ENCODE measurements at places on chromosomes 2 and 18.

- no peak for DNase-seq
Observed at GRCh38 chr2:186910996-186911395, 62.0 kb upstream of the ZSWIM2 start.

DNA sequence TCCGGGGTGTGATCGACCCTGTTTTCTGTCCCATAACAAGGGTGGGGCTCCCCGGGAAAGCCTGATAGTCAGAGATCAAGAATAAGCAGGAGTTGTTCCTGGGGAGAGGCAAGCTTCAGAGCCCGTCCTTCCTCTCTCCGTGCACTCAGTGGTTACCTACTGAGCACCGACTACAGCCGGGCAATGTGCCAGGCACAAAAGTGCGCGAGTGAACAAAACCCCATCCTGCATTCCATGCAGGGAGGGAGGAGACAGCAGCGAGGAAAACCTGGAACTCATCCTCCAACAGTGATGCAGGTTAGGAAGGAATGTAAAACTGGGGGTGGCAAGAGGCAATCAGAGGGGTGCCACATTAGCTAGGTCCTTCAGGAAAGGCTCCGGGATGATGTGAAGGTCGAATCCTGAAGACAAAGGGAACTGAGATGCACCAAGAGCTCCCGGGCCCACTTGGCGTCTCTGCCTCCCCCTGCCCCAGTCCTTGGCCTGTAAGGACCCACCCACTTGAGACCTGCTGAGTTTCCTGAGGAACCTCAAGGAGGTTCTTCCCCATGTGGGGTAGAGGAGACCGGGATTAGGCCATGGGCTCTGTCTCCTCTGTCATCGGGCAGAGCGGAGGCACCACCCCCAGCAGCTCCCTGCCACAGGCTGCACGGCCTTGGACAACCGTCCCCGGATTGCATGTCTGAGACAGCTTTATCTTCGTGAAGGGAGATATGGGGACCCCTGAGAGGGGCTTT is 198.2 kb downstream of the NDUFA10 start:
- DNase-seq = no peak

- no peak for DNase-seq
Observed at GRCh38 chr2:99602476-99602875, 112.7 kb upstream of the REV1 start.

- no peak for DNase-seq
Observed at GRCh38 chr2:28206762-28207161, 185.9 kb upstream of the FOSL2 start.

DNA sequence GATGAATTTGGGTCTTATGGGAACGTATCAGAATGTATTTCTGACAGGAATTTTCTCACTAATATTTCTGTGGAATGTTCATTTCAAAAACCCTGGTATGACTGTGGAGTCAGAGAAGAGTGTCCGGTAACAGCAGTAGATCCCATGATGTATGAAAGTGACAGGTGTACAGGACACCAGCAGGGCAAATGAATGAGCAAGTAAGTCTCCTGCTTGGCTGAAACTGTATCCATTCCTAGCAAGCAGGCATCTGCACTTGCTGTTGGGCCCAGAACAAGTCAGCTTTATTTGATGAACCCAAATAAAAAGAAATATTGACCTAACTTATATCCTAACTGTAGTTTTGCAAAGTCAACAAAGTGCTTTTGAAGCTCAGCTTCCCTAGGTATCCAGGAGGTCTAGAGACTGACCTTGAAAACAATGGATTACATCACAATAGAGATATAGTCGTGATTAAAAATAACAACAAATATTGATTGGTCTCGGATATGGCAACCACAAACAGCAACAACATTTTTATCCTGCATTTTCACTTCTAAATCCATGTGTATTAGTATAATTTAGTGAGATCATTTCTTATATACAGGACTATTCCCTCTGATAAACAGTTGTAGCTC is 37.6 kb downstream of the NXPH2 start:
- DNase-seq = no peak

- DNase-seq = no peak
Observed at GRCh38 chr2:74461187-74462053, 3.2 kb downstream of the WBP1 start.

DNA sequence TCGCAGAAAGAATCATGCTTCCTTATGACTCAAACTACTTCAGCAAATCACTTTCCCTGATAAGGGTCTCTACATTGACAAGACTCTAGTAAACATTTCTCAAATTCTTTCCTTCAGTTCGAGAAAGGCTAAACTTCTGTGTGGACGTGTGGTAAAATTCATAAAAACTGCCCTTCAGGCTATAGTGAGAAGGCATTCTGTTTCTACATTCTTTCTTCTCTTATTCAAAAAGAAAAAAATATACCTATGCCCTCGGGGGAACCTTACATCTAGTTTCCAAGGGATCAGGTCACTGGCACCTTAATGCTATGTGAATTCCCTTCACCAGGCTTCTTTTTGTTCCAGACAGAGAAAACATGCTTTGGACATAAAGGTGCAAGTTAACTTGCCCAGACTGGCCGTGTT is 4.9 kb downstream of the VIT start:
- DNase-seq = no peak

GRCh38 chr2:5845798-5846330 is 153.7 kb downstream of the SOX11 start:
- no peak for DNase-seq

DNA sequence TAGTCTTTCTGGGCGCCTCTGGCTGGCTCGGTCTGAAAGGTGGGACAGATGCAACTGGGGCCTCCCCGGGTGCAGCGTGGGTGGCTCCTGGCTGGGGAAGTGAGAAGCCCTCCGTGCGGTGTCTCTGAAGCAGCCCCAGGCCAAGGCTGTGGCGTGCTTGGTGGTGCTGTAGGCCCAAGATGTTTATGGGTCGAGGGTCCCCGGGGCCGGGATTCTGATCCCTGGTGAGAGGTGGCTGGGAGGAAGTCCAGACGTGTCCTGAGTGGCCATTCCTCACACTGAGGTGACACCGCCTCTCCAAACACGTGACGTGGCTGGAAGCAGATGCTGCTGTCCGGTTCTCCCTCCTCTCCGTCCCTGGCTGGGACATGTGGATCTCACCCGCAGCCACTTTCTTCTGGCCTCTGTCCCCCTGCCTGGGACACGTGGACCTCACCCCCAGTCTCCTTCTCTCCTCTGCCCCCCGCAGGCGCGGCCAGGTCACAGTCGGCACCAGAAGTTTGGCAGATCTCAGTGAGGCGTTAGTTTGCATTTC is 12.6 kb downstream of the RTP5 start:
- peak; percentile 30 for DNase-seq

DNA sequence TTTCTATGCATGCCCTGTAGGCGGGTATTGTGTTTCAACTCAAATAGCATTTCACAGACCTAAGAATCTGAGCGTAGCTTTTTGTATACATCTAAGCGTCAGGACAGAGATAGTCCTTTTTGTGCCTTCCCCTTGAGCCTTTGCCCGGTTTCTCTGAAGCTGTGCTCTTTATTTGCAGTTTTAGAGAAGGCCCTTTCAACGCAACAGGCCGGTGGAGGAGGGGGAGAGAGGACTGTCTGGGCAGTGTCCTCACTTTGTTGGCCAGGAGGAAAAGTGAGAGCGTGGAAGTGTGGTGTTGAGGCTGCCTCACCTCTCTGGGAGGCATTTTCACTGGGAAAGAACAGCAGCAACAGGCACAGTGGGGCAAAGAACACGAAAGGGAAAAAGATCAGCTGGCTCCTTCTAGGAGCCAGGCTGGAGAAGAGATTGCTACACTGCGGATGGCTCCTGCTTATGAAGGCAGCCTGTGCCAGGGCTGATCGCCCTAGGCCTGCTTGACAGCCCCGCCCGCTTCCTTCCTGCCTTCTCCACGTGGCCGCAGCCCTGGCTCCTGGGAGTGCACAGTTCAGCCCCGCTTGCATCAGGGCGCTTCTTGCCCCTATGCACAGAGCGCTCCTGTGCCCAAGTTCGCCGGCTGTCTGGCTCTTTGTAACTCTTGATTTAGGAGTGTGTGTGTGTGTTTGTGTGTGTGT is 195.6 kb upstream of the POU3F3 start:
- no peak for DNase-seq

DNA sequence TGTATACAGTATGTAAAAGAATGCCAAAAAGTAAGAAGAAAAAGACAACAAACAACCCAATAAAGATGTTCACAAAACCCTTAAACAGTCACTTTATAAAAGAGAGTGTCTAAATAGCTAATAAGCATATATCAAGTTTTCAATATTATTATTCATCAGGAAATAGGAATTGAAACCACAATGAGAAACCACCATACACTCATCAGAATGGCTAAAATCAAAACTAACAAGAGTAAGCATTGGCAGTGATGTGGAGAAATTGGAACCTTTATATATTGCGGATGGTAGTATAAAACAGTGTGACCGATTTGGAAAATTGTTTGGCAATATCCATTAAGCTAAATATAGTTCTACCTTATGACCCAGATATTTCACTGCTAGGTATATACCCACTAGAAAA is 20.5 kb upstream of the TGFA start:
- no peak for DNase-seq

DNA sequence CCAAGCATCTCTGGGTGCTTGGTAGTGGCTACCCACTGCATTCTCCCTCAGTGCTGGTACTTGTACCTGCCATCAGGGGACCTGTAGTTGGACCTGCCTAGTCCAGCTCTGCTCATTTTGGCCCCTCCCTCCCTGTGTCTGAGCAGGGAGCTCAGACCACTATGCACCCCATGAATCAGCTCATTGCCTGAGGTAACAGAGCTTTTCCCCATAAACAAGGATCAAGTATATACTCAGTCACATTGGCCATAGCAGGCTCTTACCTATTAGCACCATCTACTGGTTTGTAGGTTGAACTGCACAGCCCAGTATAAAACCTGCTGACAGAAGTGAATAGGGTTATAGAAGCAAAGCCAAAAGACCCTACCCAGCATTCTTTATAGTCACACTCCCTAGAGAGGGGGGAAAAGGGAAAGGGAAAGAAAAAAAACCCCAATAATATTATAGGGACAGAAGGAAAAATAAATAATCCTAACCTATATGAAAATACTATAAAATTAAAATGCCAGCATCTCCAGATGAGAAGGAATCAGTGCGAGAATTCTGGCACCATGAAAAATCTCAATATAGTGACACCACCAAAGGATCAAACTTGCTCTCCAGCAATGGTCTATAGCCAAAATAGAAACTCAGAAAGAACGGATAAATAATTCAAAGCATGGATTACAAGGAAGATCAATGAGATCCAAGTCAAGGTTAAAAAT is 6.9 kb upstream of the FLACC1 start:
- no peak for DNase-seq

DNA sequence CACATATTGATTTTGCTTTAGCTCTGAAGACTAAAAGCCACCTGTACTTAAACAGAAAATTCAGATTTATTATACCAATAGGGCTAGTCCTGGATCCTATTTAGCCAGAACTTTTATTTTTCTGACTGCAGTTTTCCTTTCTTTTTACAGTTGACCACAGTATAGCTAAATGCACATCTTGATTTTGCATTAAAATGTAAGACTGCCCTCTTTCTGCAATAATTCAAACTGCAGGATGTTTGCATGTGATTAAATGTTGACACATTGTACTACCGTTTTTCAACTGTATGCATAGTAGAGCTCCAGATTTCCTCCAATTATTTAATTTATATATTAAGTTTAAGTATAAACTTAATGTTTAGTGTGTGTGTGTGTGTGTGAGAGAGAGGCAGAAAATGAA is 1262.9 kb downstream of the SUCLG1 start:
- DNase-seq = no peak

DNA sequence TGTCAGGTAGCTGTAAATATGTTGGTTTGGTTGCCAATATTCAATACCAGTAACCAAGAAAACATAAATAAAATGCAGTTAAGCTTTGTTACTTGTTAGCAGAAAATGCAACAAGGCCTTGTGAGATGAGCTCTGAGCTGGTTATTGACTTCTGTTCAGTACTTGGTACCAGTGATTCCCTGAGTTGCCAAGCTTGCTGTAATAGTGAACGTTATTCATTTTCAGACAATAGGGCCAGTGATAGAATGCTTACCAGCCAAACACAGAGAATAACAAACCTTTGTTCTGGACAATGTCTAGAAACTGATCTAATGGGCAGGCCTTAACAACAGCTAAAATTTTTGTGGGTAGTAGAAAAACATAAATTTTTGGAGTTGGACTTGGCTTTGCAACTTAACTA is 29.5 kb downstream of the RASGRP3 start:
- no peak for DNase-seq

GRCh38 chr2:27795868-27796277 is 24.4 kb downstream of the MRPL33 start:
- no peak for DNase-seq

DNA sequence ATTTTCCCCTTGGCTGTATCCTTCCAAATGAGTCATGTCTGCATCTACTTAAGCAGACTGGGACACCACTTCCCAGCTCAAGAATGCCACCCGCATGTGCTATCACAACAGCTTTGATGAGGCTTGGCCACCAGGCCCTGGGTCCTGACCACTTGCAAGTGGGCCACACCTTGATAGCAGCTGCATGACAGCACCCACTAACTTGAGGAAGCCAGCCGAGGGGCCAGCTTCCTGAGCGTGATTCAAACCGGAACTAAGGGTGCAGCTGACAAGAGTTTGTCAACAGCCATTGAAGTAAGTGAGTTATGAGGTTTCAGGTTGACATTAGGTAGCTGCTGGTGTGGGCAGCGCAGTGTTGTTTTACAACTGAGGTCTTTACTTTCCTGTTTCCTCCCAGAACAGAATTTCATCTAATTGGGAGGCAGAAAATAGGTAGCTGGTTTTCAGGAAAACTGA is 54.4 kb downstream of the EPHA4 start:
- peak; percentile 69 for DNase-seq

DNA sequence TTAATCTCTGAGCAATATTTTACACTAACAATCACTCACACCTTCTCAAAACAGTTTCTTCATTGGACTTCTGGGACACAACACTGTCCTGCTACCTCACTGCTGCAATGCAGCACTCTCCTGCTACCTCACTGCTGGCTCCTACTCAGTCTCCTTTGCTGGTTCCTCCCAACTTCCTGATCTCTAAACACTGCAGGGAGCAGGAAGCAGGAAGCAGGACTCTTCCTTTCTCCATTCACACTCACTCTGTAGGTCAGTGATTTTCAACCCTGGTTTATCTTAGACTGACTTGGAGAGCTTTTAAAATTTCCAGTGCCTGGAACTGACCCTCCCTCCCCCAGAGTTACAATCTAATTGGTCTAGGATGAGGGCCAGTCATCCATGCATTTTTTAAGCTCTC is 243.4 kb upstream of the RBBP8 start:
- DNase-seq = no peak

- no peak for DNase-seq
Observed at GRCh38 chr2:12074126-12074844, 327.9 kb downstream of the LPIN1 start.
